Transverse colon (tissue), 4 donors: ENCODE measurements at places on chromosomes 12 and 14. TPM values are rescaled to one million over a fixed set of nuclear protein-coding genes. Genes with fewer than 3 reads are reported as not detected.

DNA sequence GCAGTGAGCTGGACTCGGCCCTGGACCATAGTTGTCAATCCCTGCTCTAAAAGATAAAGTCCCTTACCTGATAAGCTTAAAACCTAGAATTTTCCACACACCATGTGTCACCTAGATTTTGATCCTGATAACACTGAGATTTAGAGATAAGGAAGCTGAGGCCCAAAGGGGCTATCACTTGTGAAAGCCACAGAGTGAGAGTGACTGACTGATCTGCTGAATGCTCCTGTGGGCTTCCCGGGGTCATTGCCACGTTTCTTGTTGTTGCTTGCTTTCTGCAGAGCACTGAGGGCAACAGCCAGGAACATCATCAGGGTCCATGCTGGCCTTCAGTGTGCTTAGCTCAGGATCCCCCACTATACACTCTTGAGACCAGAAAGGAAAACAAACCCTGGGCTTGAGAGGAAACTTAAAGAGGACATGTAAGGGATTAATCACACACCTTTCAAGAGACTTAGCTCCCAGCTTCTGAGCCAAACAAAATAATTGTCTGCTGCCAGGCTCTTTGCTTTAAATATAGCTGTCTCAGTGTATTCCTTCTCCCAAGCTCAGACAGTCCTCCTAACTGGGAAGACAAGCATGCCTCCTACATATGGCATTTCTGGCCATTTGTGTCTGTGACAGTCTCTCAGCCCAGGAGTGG, 82.6 kb upstream of the ARHGAP5 start:
- no peak overlapping the region for H3K4me3 ChIP-seq
- peaks cover 11% of the 10 kb centered on the region for H3K4me1 ChIP-seq
- no peaks in the 10 kb centered on the region for H3K36me3 ChIP-seq
- no peak for DNase-seq
- H3K27ac ChIP-seq, result no peak overlapping the region

GRCh38 chr12:20602641-20603391, 92.3 kb upstream of the SLCO1C1 start:
- peaks cover 4% of the 10 kb centered on the region for H3K4me1 ChIP-seq
- H3K36me3 ChIP-seq, result no peaks in the 10 kb centered on the region
- peak overlapping the region; percentile 42 for H3K27ac ChIP-seq
- no peak for DNase-seq
- H3K27me3 ChIP-seq, result no peaks in the 10 kb centered on the region

FAR2 gene
- total RNA-seq, result 72.7 TPM

MFAP5 gene
- 24.5 TPM for total RNA-seq

DHRS1 gene
- total RNA-seq, result 106 TPM

ZDHHC22 gene
- not detected for total RNA-seq

SRP54 gene
- 14.7 TPM for total RNA-seq

- H3K36me3 ChIP-seq, result peaks cover 84% of the 10 kb centered on the region
- no peaks in the 10 kb centered on the region for H3K27me3 ChIP-seq
- no peak for DNase-seq
Measured at GRCh38 chr12:109504068-109504467, 26.6 kb downstream of the UBE3B start.

- peak overlapping the region; percentile 69 for H3K27ac ChIP-seq
- DNase-seq, result no peak
- no peaks in the 10 kb centered on the region for H3K36me3 ChIP-seq
- no peaks in the 10 kb centered on the region for H3K4me1 ChIP-seq
- H3K27me3 ChIP-seq, result no peaks in the 10 kb centered on the region
- no peak overlapping the region for H3K4me3 ChIP-seq
Measured at GRCh38 chr14:67987606-67988005, 168.0 kb downstream of the RAD51B start.

GRCh38 chr14:92917041-92917940, 5.7 kb upstream of the CHGA start:
- H3K4me1 ChIP-seq, result no peaks in the 10 kb centered on the region
- no peaks in the 10 kb centered on the region for H3K36me3 ChIP-seq
- no peak overlapping the region for H3K27ac ChIP-seq
- peaks cover 6% of the 10 kb centered on the region for H3K27me3 ChIP-seq
- no peak overlapping the region for H3K4me3 ChIP-seq
- DNase-seq, result no peak
